ENCODE measurements at places on chromosomes 1 and 21.

- DNase-seq: no peak
These were observed 32.2 kb upstream of the ANGPTL7 start for GRCh38 chr1:11156963-11157362.

GRCh38 chr21:46168659-46169386 lies 13.4 kb upstream of the FTCD start:
- no peak for DNase-seq

DNA sequence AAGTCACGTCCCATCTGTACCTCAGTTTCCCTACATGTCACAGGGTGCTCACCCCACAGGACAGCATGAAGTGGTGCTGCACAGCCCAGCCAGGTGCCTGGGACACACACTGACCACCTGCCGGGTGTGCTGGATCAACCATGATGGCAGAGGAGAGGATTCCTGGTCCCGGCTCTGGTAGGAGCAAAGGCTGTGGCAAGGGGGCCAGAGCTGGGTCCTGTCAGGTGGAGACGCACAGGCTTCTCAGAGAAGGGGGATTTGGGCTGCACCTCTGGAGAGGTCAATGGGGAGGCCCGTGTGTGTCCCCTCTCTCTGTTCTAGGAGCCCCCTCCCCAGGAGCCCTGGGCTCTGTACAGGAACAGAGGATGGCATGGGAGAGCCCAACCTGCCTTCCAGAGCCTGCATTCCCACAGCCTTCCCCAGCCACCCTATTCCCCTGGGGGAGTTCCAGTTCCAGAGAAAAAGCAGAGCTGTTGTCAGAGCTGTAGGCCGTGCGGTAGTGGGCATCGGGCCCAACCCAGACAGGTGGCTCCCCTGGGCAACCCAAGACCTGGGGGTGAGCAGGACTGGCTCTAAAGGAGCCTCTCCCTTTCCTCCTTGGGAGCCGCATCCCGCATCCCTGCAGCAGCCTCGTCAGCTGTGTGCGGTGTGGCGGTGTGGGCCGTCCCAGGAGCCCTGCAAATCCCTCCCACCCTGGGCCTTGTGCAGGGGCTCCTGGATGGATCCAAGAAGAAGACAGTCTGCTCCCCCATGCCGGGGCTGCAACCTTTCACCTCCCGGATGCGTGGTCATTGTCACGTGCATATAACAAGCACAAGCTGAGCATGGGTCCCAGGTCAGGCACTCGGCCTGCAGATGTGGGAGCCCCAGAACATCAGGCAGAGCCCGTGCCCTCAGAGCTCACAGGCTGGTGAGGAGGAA lies 2.9 kb upstream of the TFF3 start:
- no peak for DNase-seq

GRCh38 chr1:154663471-154664060 lies 55.6 kb upstream of the ADAR start:
- DNase-seq: no peak

DNA sequence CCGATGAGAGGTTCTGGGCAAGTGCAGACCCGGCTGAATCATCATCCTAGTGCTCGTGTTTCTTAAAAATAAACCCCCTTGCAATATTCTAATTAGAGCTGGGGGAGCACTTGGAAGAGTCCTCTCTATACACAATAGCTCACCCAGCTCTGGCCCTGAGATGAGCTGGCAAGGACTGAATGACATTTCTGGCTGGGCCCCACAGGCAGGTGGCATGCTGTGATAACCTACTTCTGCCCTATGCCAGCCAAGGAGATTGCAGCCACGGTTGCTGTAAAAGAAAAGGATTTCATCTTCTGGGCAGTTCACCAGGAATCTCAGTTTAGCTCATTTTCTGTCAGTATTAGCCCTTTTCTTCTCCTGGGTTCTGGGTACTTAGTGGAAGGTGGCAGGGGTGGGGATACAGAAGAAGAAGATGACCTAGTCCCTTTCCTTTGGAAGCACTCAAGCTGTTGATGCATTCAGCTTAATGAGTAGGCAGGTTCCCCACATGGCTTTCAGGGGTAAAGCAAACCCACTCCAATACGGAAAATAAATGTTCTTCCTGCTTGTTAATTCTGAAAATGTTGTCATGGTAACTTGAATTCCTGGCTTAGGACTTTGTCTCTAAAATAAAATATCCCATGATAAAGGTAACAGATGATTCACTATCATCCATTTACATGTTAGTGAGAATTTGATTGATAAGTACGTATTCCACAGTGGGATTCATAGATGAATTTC lies 32.2 kb downstream of the VASH2 start:
- no peak for DNase-seq

DNA sequence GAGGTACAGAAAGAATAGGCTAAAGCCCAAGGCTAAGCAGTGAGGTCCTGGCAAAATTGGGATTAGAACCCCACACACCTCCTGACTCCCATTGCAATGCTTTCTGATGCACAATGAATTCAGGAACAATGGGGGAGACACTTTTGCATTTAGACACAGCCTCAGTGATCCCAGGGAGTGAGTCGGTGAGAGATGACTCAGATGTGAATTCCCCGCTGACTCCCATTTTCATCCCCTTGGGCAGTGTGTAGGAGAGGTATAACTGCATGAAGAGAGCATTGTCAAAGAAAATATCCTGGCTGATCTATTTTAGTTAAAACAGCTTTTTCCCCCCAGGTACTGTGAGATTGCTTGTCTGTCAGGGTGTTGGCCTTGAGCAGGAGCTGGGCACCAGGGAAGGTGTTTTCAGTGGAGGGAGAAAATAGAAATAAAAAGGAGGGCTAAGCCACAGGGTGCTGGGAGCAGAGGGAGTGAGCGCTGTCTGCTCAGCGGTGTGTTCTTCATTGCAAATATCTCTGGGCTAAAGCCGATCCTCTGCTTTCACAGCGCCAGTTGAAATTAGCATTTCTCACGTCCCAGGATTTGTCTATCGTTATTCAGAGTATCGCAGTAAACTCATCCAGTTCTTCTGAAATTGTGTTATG lies 247.7 kb upstream of the PTBP2 start:
- DNase-seq: no peak

DNA sequence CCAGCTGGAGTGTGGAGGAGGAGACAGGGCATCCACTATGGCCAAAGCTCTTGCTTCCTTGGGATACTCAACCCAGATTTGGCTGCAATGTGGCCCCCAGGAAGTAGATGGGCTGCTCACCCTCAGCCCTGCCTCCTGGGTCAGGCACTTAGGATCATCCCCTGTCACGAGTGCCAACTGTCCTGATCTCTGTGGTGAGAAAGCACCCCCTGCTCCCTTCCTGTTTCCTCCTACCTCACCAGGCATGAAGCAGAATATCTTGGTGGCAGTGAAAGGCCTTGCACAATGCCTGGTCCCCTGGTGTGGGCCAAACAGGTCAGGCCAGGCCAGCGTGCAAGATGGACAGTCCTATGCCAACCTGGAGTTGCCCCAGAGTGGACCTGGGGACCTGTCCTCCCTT lies 211.7 kb downstream of the GRIK3 start:
- no peak for DNase-seq

DNA sequence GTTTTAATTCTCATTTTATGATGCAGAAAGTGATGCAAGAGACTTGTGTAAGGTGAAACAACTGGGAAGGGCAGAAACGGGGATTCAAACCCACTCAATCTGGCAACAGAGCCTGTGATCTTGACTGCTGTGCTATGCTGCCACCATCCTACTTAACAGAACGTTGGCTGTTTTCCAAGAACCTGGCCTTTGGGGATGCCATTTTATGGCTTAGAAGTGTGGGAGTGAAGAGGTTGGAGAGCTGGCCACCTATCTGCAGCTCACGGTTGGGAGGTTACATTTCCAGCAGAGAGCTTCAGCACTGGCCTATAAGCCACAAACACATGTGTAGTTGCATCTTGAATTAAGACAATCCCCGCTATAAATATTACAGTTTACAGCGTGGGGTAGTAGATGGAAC lies 235.3 kb downstream of the PRDM2 start:
- DNase-seq: no peak

- no peak for DNase-seq
These were observed 65.0 kb downstream of the SYT6 start for GRCh38 chr1:114088392-114089299.

DNA sequence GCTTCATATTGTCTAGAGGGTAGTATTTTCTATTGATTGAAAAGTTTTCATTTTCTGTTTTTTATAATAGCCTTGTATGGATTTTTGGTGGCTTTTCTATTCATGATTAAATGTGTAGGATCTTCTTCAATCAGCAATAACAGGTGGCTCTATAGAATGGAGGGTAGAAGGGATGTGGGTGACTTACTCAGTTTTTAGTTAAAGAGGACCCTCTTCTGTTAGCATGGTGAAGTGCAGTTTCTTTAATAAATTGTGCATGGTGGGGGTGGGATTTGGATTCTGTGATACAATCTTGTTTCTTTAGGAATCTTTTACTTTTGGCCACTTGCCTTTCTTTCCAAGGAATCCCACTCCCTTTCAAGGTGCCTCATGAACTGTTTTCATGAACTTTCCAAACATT lies 64.7 kb downstream of the SLC35A3 start:
- no peak for DNase-seq

DNA sequence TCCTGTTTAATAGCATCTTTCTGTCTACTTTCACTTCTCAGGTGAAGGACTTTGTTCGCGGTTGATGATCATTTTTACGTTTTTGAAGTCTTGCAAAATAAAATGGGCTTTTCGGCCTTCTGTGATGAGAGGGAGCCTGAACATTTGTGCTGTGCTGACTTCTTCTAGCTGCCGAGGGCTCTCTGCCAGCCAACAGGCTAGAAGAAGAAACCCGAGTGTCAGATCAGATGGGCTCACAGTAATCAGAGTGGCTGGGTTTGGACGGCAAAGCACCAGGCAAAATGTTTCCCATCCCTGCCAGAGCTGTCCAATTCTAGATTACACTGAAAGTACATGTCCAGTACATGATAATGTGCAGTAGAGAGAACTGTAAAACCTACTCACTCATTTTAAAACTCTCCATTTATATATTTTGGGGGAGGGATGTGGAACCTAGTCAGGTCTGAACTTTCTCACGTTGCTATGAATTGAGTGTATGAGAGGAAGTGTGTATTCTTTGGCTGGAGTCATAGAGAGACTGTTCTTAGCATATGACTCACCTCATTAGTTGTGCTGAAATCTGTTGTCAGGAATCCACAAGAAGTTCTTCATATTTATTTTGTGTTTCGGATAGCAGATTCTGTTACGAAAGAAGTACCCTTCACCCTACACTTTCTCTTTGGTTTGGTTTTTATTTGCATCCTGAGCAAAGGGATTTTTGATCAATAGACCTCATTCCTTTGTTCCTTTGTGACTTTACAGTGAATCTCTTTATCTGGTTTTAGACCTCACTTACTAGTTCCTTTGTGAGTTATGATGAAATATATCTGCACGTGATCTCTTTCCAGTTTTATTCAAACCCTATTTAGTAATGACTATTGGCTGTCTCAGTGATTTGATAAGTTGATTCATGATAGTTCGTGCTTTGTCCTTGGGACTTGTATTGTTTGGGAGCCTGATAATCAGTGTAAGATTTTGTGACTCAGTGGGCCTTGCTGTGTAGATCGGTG lies 4.8 kb downstream of the ATP1A1 start:
- no peak for DNase-seq

GRCh38 chr1:205324781-205325180 lies 3.2 kb upstream of the NUAK2 start:
- no peak for DNase-seq

DNA sequence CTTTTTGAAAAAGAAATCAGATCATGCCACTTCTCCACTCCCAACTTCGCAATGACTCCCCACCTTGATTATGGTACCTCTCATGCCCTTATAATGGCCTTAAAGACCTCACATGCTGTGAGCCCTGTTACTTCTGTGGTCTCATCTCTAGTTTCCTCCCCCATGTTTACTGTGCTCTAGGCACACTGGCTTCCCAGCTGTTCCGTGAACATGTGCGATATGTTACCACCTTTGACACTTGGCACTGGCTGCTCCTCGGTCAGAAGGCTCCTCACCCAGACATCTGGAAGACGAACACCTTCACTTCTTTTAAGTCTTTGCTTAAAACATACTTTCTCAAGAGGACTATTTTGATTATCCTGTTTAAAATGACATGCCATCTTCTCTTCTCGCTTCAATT lies 14.3 kb upstream of the NTMT2 start:
- DNase-seq: no peak

GRCh38 chr1:43705982-43706597 lies 1.2 kb upstream of the ST3GAL3 start:
- no peak for DNase-seq

DNA sequence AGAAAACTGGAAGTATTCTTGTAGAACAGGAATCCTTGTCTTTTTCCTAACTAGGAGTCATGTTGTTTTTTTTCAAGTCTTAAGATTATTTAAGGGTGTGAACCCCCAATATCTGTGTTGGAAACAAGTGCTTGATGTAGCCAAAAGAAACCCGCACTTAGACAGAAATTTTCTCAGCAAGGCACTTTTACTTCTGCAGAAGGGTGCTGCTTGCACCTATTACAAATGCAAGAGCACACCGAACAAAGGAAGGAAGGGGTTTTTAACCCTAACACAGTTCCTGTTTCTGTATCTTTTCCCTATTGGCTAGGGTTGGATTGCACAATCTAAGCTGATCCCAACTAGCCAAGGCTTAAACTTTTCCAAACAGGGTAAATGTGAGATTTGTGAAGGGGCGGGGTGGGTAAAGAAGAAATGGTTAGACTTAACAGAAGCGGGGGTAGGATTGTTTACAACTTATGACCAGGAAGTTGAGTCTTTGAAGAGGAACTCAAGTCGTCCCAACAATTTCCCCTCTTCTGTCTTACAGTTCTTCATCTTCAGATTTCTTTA lies 75.1 kb downstream of the ZFYVE9 start:
- DNase-seq: no peak

- DNase-seq: no peak
These were observed 21.0 kb downstream of the PLXNA2 start for GRCh38 chr1:208223136-208223535.

DNA sequence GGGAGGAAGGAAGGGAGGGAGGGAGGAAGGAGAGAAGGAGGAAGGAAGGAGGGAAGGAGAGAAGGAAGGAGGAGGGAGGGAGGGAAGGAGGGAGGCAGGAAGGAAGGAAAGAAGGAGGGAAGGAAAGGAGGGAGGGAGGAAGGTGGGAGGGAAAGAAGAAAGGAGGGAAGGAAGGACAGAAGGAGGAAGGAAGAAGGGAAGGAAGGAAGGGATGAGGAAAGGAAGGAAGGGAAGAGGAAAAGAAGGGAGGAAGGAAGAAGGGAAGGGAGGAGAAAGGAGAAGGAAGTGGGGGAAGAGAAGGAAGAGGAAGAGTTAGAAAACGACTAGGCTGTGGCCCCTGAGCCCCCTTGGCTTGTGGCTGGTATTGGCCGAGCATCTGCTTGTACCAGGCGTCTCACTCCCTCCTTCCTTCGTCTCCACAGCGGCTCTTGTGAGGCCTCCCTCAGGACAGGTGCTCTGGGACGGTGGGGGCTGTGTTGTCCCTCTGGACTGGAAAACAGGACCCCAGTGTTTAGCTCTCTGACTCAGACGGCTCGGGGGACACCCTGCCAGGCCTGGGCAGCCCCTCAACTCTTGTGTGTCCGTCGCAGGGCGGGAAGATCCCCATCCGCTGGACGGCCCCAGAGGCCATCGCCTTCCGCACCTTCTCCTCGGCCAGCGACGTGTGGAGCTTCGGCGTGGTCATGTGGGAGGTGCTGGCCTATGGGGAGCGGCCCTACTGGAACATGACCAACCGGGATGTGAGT lies 36.2 kb upstream of the C1QA start:
- no peak for DNase-seq
